NCI-H2081 (cell line): ENCODE measurements at places on chromosomes 12 and 14.

- no peak for DNase-seq
These were observed 1.5 kb upstream of the LTA4H start for GRCh38 chr12:96036765-96037455.

- DNase-seq: no peak
These were observed 98.7 kb downstream of the DDHD1 start for GRCh38 chr14:53054457-53054856.

DNA sequence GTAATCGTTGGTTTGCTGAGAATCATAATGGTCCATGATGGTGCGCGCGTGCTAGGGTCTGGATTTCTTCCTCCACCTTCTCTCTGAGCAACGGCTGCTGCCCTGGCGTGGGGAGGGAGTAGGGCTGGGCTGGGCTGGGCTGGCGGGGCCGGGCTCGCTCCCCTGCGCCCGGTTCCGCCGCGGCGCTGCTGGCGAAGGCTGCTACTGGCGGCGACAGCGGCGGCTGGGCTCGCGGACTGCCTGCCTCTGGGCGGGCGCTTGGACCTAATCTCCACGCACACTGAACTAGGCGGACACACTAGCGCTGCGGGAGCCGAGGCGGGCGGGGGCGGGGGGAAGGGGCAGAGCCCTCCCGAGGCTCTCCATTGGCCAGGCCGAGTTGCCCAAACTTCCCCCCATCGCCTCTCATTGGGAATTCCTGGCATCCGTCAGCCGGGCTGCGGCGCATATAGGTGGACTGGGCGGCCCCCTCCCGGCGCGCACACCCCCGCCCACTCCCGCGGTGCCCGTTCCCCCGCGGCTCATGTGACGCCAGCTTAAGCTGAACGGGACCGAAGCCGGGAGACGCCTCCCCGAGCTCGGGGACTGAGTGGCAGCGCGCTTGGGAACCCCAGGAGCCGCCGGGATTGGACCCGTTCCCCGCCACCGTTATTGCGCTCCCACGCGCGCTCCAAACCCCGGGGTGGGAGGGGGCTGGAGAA, at the start of gene ACTN1:
Gene ACTN1, minus strand, starts transcription at position 282 of the 701 bp plus-strand sequence. Its CDS starts 246 bp downstream, at position 36.
- peak; percentile 97 for DNase-seq

- no peak for DNase-seq
These were observed 151.3 kb downstream of the NUBPL start for GRCh38 chr14:31712244-31713127.

DNA sequence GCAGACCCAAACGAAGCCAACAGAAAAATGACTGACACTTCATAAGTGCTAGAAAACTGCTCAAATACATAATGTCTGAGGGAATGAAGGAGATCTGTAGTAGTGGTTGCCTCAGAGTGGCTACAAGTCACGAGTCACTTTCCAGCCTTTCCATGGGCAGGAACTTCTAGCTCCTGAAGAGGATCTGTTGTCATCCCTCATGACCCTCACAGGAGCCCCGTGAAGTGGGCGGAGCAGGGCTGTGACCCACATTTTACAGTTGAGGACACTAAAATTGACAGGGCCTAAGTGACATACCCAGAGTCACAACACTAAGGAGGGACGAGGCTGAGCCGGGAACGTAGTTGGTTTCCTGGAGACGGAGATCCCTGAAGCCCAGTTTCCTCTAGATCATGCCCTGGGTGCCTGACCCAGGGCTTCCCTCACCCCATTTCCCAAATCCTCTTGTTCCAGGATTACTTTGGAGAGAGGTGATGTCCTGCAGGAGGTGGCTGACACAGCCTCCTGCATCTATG, 45.8 kb upstream of the P2RX7 start:
- no peak for DNase-seq

GRCh38 chr12:16037533-16037932, 126.4 kb downstream of the DERA start:
- peak; percentile 14 for DNase-seq

- no peak for DNase-seq
These were observed 12.0 kb downstream of the HECTD4 start for GRCh38 chr12:112370199-112370598.

GRCh38 chr12:48852734-48853688, 1.0 kb upstream of the DDX23 start:
- DNase-seq: peak; percentile 83

- DNase-seq: no peak
These were observed 141.5 kb downstream of the NEDD1 start for GRCh38 chr12:97048421-97049035.

GRCh38 chr12:97639702-97640101, 177.1 kb downstream of the RMST start:
- no peak for DNase-seq

- DNase-seq: no peak
These were observed 368.1 kb upstream of the TMTC1 start for GRCh38 chr12:30151831-30152230.

- no peak for DNase-seq
These were observed 78.4 kb upstream of the DNM1L start for GRCh38 chr12:32600681-32601080.

- DNase-seq: no peak
These were observed 11.0 kb upstream of the PTPRB start for GRCh38 chr12:70648191-70648590.

DNA sequence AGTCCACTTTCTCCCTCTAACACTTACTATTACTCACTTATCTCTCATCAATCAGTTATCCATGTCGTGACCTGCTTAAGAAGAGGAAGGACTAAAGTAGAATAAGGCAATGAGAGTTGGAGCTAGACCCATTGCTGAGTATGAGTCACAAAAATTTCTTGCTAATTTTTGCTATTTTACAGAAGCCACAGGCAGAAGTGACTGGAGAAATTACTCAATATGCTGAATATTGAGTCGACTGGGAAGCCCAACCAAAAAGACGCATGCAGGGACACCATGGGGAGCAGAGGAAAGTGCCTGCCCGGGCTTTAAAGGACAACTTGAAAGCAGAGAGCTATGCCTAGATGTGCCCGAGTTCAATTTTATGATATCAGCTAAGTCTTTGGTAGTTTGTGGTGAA, 115.4 kb upstream of the FOXG1 start:
- no peak for DNase-seq

GRCh38 chr12:50120521-50120920, 8.5 kb downstream of the COX14 start:
- no peak for DNase-seq

DNA sequence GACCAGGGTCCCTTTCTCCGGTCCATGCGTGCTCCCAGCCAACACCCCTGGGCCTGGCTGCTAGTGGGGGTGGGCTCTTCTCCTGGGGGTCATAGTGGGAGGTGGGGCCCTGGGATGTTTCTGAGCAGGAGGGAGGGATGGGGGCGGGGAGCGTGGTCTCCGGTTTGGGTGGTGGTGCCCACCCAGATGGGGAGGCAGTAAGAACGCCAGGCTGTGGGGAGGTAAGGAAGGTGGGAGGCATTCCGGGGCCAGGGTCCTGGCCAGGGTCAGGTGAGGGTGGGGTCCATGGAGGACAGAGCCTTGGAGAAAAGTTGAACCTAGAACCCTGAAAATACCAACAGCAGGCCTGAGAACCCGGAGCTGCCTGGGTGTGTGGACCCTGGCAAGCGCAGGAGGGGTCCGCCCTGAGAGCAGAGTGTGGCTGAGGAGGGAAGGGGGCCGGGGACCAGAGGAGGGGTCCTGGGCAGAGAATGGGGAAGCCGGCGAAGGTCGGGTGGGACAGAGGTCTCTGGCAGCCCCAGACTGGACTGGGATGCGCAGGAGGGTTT, 5.7 kb downstream of the CRIP2 start:
- no peak for DNase-seq

DNA sequence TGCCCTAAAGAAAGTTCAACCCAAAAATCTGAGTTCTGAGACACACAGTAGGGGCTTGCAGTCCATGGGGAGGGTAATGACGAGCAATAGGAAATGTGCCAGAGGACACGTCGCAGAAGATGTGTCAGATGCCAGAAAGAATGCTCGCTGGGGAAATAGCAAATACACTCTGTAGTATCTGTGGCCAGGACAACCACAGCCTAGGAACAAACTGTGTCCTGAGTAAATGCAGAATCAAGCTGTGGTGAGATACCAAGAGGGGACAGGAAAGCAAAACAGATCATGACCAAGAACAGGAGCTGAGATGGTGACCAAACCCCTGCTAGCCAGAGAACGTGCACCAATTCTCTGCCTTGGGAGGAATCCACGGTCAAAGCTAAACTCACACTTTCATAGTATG, 9.1 kb downstream of the CRACR2A start:
- no peak for DNase-seq

DNA sequence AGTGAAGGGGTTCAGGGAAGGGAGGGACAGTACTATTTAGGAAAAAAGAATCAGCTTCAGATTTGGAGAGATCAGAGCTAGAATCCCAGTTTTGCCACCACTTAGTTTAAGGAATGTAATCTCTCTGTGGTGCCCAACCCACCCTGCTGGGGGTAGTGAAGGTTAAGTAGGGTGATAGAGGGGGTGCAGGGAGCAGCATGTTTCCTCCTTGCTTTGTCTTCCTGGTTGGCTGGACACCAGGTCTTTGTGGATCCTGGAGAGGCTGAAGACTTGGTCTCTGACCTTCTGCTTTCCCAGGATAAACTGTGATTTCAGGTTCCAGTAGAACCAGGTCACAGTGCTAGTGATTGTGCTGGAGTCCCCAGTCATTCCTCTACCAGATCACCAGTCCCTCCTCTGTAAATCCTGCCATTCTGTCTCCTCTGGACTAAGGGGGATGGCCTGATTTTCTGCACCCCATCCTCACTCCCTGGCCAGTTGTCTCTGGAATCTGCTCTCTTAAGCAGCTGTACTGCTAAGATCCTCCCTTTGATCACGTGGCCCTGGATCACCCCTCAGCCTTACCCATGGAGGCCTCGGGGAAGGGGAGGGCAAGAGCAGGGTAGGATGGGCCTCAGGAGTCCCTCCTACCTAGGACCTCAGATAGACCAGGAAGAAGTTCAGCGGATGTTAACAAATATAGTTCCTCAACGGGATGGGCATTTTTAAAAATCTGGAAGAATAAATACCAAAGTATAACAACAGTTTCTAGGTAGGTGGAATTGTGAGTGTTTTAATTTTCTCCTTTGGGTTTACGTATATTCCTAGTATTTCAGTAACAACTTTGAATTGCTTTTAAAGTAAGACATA, 3.1 kb downstream of the MAP3K12 start:
- no peak for DNase-seq

DNA sequence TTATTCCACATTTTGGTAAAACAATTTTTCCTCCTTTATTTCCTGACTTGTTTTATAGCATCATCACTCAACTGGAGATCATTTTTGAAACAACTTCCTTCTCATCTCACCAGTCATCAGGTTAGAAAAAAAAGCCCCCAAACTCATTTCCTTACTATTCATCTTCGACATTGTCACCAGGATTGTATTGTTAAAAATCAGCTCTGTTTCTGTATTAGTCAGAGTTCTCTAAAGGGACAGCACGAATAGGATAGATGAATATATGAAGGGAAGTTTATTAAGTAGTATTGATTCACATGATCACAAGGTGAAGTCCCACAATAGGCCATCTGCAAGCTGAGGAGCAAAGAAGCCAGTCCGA, 392.6 kb downstream of the FUT8 start:
- no peak for DNase-seq

DNA sequence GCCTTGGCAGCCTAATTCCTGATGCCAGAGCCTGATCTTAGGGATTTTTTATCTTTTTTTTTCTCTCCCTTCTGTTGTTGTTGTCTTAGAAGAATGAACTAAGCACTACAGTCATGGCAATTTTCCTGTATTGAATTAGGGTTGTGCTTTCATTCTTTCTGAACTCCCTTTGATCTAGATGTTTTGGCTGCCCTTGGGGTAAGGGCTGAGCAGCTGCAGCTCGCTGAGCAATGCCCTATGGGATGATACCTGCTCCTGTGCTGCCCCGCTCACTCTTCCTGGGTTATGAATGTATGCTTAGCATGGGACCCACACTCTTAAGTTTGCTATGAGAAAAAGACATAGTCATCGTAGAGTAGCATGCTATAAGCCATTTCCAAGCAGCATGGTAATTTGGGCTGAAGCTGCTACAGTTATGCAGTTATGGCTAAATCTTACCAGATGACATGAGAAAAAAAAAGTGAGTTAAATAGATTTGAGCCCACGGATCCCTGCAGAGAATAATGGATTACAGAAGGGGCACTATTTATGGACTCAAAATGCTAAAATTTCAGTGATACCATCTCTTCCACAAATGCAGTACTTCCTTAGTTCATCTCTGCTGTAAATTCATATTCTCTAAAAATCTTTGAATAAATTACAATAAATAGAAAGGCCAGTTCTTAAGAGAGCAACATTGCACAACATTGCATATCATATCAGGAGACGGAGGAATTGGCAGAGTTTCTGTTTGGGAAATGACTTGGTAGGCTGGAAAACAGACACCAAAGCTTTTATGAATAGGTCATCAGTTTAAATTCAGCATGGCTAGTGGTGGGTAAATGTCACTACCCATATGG, 79.2 kb upstream of the PTHLH start:
- DNase-seq: no peak

DNA sequence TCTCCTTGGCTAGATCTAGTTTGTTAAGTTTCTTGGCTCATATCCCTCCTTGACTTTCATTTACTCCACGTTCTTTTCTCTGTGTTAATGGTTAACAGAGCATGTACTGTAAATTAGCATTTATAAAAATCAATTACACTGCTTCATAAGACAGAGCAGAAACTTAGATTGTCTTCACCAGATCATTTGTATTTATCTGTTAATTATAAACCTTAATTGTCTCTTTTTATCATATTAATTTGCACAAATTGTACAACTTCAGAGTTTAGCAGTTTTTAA, 221.2 kb upstream of the EGLN3 start:
- DNase-seq: no peak

- DNase-seq: no peak
These were observed 63.9 kb upstream of the GALNT9 start for GRCh38 chr12:132393245-132393795.

DNA sequence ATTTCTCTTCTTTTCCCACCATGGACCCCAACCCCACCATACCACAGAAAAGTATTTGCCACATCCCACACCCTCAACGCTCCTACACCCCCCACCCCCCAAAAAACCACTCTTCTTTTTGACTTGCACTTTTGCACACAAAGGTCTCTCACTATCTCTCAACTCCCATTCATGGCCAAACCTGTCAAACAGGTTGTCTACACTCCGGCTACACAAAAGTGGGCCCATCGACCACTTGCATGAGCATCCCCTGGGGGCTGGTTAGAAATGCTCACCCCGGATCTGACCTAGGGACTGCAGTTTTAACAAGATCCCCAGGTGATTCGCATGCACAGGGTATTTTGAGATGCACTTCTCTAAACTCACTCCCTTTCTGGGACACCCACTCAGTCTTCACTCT, 248.2 kb downstream of the DPF3 start:
- DNase-seq: no peak
